ENCODE measurements at places on chromosomes 1 and 21.

DNA sequence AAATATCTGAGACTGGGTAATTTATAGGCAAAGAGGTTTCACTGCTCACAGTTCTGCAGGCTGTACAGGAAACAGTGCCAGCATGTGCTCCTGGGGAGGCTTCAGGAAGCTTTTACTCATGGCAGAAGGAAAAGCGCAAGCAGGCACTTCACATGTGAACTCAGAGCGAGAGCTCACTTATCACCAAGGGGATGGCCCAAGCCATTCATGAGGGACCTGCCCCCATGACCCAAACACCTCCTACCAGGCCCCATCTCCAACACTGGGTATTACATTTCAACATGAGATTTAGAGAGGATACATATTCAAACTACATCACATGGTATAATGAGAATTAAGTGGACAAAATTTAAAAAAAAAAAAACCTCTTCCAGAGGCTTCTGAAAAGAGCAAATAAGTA is 13.7 kb downstream of the WASF2 start:
- DNase-seq: no peak

GRCh38 chr1:3611170-3612019 is at the start of gene MEGF6:
TSS of gene MEGF6 (minus strand) at chr1:3611508. CDS start at chr1:3611268, 240 bp downstream.
- no peak for DNase-seq

DNA sequence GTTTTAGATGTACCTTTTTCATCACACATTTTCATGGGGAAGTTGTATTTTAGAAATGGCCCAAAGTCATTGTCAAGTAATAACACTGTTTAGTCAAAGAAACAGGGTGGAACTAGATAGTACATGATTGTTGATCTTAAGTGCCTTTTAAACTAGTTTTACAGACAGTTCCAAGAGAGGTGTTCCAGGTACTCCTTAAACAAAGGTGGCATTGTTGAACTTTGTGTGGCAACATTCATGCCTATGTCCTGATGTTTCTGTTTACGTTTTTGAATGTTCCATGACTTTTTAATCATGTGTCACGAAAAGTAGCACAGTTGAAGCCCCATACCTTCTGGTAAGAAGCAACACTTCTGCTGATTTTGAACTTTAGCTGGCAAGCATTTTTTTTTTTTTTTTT is 9.1 kb upstream of the SH3D21 start:
- no peak for DNase-seq

GRCh38 chr21:44967082-44968047 is 27.5 kb downstream of the SLX9 start:
- DNase-seq: no peak

DNA sequence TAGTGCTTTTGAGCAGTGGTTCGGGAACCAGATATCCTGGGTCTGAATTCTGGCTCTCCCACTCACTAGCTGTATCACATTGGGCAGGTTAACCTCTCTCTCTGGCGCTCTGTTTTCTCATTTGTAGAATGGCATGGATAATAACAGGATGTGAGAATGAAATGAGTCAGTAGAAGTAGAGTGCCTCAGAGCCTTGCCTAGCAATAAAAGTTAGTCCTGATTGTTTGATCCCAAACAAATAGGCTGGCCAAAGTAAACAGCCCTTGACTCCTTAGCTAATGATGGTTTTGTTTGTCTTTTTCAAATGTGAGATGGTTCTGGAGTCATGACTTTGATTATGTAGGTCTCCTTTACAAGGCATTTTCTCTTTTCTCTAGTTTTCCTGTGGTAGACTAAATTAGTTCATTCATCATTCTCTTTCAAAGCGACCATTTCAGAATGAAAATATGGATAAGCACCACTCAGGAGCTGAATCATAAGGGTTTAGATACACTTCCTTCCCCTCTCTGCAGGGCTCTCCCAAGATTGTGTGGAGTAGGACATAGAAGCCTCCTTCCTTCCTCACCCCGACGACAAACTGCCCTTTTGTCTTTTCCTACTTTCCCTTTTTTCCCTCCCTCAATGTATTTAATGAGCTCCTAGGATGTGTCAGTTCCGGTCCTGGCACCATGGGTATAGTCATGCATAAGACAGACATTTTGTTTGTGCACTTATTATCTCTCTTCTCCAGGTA is 23.1 kb downstream of the KIAA0040 start:
- DNase-seq: no peak

DNA sequence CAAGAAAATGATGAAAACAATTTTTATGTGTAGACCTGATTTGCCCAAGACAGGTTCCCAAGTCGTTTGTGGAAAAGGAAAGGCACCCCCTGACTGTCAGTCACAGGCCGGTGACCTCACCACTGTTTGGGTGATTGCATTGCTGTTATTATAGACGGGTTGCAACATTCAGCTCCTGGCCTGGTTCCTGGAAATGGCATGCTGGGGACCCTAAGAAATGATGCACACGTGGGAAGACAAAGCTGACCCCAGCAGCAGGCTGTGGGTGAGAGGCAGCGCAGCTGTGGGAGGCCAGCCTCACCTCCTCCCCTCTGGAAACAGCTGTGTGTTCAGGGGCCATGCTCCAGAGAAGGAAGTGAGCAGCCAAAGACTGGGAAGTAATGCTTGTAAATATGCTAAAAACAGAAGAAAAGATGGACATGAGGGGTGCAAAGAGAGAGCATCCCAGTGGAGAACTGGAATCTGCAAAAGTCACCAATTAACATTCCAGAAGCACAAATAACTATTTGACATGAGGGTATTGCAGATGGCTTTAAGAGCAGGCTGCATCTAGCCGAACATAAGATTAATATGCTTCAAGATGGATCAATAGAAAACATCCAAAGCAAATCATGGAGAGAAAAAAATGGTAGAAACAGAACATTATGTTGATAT is 23.4 kb upstream of the ABCG1 start:
- DNase-seq: no peak

DNA sequence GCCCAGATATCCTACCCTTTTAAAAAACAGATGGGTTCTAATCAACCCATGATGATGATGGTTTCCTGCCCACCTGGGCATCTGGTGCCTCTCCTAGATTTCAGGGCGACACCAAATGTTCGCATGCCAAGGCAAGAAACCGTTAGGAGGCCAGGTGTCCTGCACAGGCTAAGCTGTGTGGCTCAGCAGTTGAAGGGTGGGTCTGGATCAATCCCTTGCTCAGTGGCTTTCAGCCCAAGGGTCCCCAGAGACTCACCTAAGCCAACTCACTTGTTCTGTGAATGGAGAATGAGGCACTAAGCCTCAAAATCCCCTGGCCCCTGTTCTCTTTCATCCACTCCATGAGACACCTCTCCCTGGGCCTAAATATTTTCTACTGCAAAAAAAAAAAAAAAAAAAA is 169.1 kb upstream of the EDN2 start:
- no peak for DNase-seq

DNA sequence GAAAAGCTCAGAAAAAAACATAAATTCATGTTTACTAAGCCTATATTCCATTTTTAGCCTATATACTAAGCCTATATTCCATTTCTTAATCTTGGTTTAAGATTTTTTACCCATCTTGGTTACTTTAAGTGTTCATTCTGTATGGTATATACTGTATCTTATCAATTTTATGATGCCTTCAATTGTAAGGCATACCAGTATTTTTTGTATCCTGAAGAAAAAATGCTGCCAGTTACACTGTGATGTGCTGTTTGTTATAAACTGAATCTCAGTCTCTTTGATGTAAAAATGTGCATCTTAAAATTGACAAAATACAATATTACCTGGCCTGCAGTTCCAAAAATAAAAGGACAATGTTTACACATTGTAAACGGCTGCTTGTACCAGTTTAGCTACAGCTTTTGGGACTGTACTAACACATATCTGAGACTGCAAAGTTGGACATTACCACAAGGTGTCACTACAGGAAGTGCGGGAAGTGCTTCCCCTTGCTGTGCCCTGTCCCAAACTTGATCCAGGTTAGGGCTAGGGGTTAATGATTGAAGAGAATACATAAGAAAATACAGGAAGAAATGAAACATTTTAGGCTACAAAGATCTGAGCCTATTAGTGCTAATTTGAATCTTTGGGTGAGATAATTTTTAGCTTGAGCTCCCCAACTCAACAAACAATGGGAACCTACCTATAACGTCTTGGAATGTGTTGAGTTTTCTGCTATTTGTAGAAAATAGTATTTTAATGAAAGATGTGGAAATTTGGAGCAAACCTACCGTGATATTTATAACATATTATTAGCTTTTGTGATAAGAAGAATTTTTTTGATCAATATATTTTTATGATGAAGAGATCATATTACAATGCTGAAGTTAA is 108.9 kb downstream of the LBR start:
- DNase-seq: peak; percentile 22

- no peak for DNase-seq
Measured at GRCh38 chr1:177913762-177914540, 55.9 kb downstream of the SEC16B start.
